Fibroblast of skin of right biceps (primary cell): ENCODE measurements at places on chromosomes 12 and 14.

DNA sequence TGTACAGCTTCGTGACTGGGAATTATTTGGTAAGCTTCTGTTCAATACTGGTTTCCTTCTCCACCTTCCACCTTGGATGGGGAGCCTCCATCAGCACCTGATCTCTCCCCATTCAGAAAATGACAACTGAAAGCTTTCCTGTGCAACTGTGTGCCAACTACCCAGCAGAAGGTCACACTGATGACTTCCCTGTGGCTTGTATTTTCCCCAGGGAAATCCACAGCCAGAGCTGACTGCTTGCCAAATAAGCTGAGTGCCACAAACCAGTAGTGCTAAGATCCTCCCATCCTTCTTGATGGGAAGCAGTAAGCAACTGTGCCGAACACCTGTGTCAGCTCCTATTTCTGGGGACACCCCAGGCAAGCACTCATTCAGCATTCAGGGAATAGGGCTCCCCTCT is 257.2 kb upstream of the SOX5 start:
- no peak for DNase-seq

- DNase-seq: no peak
Measured at GRCh38 chr14:101465795-101466448, 95.4 kb upstream of the DIO3 start.

DNA sequence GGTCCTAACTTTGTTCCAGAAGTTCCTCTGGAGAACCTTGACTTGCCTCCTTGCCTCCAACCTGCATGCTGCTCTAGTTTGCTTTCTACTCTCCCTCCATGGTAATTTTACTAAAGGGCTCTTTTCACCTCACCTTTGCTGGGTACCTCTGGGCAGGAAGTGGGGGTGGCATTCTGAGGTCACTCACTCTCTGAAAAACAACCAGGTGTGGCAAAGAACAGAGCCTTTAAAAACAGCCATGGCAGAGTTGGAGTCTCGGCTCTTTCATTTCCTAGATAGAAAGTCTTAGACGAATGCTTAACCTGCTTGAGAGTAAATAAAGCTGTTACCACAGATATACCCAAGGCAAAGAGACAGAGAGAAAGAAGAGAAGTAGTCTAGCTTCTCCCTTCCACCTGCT is 827.9 kb downstream of the BCL11B start:
- DNase-seq: no peak

DNA sequence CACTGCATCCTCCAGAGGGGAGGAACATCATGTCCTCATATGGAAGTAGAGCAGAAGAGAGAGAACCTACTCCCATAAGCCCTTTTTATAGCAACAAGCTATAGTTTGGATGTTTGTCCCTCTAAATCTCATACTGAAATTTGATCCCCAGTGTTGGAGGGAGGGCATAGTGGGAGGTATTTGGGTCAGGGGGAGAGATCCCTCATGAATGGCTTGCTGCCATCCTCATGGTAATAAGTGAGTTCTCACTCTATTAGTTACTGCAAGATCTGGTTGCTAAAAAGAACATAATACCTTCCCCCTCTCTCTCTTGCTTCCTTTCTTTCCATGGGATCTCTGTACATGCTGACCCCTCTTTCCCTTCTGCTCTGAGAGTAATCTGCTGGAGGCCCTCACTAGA is 93.9 kb downstream of the RPAP3 start:
- no peak for DNase-seq

DNA sequence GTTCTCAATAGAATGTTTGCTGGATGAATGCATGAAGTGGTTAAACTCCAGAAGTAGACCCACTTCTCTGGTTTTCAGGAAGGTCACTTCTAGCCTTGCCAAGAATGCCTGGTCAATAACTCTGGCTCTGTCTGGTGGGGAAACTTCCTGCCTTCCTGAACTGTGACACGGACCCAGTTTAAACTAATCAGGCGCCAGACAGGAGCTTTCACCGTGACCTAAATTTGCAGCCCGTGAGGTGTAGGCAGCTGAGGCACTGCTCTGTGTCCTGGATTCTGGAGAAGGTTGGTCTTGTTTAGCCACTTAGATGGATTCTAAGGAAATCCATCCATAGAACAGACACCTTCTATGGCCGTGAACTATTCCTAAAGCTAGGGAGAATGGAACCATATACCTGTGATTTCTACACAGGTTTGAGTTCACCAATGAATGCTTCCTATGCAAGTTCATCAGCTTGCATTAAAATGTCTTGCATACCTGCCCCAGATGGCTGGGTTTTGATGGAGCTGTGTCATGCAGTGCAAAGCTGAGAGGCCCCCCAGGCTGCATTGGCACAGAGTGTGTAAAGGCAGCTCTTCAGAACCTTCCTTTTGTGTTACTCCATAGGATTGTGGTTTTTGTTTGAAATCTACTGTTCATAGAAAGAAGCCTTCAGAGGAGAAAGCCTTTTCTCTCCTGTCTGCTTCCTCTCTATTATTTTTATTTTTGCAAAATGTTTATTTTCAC is 4.4 kb downstream of the CHST11 start:
- no peak for DNase-seq

- no peak for DNase-seq
Measured at GRCh38 chr14:102601378-102601925, 9.0 kb downstream of the RCOR1 start.

GRCh38 chr12:65450625-65451024 is 172.1 kb downstream of the MSRB3 start:
- DNase-seq: no peak

GRCh38 chr12:64895526-64895925 is 71.1 kb downstream of the TBC1D30 start:
- peak; percentile 79 for DNase-seq

GRCh38 chr14:72752034-72752412 is 141.9 kb downstream of the DPF3 start:
- no peak for DNase-seq

- peak; percentile 66 for DNase-seq
Measured at GRCh38 chr12:109949089-109949488, 47.1 kb downstream of the GIT2 start.

DNA sequence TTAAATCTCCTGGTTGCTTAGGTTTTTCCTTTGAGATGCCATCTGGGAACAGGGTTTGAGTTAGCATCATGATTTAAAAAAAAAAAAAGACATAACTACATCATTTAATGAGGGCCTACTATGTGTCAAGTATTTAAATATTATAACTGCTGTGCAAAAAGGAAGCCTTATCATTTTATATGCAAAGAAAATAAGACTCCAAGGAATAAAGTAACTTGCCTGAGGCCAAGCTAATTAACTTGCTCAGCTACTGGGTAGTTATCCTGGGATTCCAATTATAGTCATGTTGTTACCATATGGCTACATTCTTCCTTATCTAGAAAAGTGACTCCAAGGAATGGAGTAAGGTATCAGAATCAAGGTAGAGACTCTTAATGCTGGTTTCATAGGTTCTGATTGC is 123.5 kb downstream of the SLC41A2 start:
- DNase-seq: no peak
